Colonic mucosa (tissue), 4 donors: ENCODE measurements at places on chromosomes 2 and 18. TPM values are rescaled to one million over a fixed set of nuclear protein-coding genes. Genes with fewer than 3 reads are reported as not detected.

Gene PROKR1
- total RNA-seq, result 0.07 TPM

Gene SLC25A52
- not detected for total RNA-seq

Gene GPATCH11
- total RNA-seq, result 7.1 TPM

Gene CROCC2
- total RNA-seq, result not detected

Gene CAPN14
- not detected for total RNA-seq

Gene HJURP
- total RNA-seq, result 40.8 TPM
